ENCODE measurements at places on chromosomes 1 and 21.

DNA sequence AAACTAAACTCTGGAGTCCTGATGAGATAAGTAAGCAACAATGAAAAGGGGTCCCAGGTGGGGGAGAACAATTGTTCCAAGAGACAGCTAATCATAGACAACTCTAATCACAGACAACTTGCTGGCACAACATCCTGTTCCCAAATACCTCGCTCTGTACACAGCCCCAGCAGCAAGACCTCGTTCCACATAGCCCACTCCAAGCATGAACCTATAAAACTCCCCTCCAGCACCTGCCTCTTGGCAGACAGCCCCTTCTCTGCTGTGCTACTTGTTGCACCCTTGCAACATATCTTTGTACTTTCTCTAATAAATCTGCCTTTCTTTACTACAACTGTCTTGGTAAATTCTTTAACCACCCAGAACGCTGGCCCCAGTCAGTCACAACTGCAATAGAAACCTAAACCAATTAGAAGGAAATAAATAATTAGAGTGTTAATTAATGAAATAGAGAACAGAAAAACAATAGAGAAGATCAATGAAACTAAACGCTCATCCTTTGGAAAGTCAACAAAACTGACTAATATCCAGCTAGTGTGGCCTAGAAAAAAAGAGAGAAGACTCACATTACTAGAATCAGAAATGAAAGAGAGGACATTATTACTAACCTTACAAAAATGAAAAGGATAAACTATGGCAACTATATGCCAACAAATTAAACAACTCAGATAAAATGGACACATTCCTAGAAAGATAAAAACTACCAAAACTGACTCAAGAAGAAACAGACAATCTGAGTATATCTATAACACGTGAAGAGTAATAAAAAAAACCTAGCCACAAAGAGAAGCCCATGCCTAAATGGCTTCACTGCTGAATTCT lies 36.1 kb downstream of the LRRC40 start:
- H3K36me3 ChIP-seq = peaks cover 71% of the 10 kb centered on the region
- H3K4me1 ChIP-seq = peaks cover 13% of the 10 kb centered on the region
- H3K27me3 ChIP-seq = no peaks in the 10 kb centered on the region
- DNase-seq = no peak
- no peak overlapping the region for H3K4me3 ChIP-seq

- H3K27ac ChIP-seq = peak overlapping the region; percentile 99
- peaks cover 38% of the 10 kb centered on the region for H3K4me1 ChIP-seq
- no peaks in the 10 kb centered on the region for H3K27me3 ChIP-seq
- DNase-seq = peak; percentile 37
Measured at GRCh38 chr1:239719642-239720258, 333.4 kb downstream of the CHRM3 start.

- H3K4me1 ChIP-seq = peaks cover 13% of the 10 kb centered on the region
- H3K4me3 ChIP-seq = no peak overlapping the region
- peak overlapping the region; percentile 48 for H3K27ac ChIP-seq
Measured at GRCh38 chr1:35605071-35605866, 32.2 kb downstream of the TFAP2E start.

- peak overlapping the region; percentile 60 for H3K27ac ChIP-seq
- no peak for DNase-seq
- H3K36me3 ChIP-seq = no peaks in the 10 kb centered on the region
- H3K4me3 ChIP-seq = no peak overlapping the region
Measured at GRCh38 chr1:92973203-92973897, 12.1 kb upstream of the DIPK1A start.

- H3K27me3 ChIP-seq = no peaks in the 10 kb centered on the region
- no peaks in the 10 kb centered on the region for H3K4me1 ChIP-seq
- H3K27ac ChIP-seq = no peak overlapping the region
- no peak overlapping the region for H3K4me3 ChIP-seq
- H3K36me3 ChIP-seq = peaks cover 17% of the 10 kb centered on the region
Measured at GRCh38 chr1:62849031-62849430, 65.1 kb downstream of the ATG4C start.

DNA sequence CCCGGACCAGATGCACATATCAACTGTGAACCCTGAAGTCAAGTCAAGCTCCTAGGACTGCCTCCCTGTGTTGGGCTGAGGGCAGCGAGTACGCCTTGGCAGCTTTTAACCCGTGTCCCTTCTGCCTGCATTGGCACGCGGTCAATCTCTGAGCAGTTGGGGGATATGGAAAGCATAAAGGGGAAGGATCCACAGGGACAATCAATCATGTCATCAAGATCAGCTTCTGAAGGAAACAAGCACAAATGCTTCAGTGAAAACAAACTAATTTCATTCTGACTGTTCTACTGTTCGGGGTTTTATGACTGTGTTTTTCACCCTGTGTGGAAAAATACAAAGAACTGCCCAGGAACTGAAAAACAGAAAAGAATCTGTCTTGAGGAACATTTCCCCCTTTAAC lies 106.2 kb downstream of the RUNX1 start:
- H3K4me1 ChIP-seq = peaks cover 98% of the 10 kb centered on the region
- H3K4me3 ChIP-seq = peak overlapping the region; percentile 48
- peak; percentile 66 for DNase-seq
- H3K27me3 ChIP-seq = no peaks in the 10 kb centered on the region
- H3K27ac ChIP-seq = peak overlapping the region; percentile 97
- H3K36me3 ChIP-seq = peaks cover 8% of the 10 kb centered on the region

DNA sequence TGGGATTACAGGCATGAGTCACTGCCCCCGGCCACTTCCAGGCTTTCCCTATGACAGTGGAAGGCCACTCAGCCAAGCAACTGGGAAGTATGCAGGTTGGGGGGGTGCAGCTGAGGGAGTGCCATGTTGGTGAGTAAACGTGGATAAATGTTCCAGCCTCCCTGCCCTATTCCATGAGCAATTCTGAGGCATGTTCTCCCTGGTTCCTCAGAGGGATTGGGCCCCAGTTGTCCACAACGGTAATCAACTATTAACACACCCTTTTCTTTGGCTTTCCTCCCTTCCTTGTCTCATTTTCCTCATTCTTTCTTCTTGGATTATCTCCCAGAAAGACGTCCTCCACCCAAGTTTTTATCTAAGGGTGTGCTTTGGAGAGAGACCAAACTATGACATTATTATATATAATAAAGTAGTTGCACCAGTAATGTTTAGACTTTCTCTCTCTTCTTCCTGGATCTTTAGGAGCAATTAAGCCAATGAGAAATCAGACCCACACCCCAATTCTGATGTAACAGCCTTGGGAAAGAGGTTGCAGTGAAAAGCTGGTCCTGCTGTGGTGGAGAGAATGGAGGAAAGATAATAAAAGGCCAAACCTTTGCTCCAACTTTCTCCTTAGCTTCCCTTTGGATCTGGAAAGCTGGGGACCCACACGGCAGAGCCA lies 6.8 kb upstream of the SLAMF9 start:
- H3K27ac ChIP-seq = no peak overlapping the region
- H3K4me1 ChIP-seq = peaks cover 10% of the 10 kb centered on the region
- peaks cover 6% of the 10 kb centered on the region for H3K27me3 ChIP-seq
- H3K36me3 ChIP-seq = no peaks in the 10 kb centered on the region
- no peak for DNase-seq
- H3K4me3 ChIP-seq = no peak overlapping the region

DNA sequence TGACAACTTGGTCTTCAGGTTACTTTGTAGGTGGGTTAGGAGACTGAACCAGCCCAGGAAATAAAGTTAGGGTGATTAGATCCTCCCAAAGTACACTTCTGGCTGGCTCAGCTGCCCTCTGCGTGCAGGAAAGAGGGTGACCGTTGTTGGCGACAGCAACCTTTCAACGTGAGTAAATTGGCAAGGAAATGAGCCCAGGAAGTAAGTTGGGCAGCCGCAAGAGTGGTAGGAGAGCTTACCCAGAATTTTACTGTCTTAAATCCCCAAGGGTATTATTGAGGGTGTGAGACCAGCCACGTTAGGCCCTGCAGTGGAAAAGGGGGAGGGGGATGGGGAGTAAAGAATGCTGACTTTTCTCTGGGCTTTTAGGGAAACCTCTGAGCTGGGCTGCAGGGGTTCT lies 1.6 kb downstream of the TENT5C start:
- peaks cover 11% of the 10 kb centered on the region for H3K36me3 ChIP-seq
- DNase-seq = peak; percentile 51
- peak overlapping the region; percentile 84 for H3K4me3 ChIP-seq
- peak overlapping the region; percentile 73 for H3K27ac ChIP-seq
- peaks cover 53% of the 10 kb centered on the region for H3K4me1 ChIP-seq

- H3K27me3 ChIP-seq = no peaks in the 10 kb centered on the region
- no peak for DNase-seq
- H3K4me3 ChIP-seq = no peak overlapping the region
- peaks cover 1% of the 10 kb centered on the region for H3K36me3 ChIP-seq
- no peak overlapping the region for H3K27ac ChIP-seq
Measured at GRCh38 chr1:182035097-182035770, 26.3 kb downstream of the ZNF648 start.

DNA sequence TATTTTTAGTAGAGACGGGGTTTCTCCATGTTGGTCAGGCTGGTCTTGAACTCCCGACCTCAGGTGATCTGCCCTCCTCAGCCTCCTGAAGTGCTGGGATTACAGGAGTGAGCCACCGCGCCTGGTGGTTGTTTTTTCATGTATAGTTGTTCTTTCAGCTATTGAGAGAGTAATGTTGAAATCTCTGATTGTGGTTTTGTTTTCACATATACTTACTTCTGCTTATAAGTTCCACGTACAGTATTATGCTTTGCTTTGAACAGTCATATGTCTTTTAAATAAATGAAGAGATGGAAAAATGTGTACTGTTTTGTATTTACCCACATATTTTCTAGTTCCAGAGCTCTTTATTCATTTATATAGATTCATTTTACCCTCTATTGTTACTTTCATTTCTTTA lies 44.5 kb downstream of the MARK1 start:
- no peaks in the 10 kb centered on the region for H3K4me1 ChIP-seq
- peaks cover 9% of the 10 kb centered on the region for H3K27me3 ChIP-seq
- no peaks in the 10 kb centered on the region for H3K36me3 ChIP-seq
- no peak overlapping the region for H3K4me3 ChIP-seq
- H3K27ac ChIP-seq = no peak overlapping the region
- no peak for DNase-seq

DNA sequence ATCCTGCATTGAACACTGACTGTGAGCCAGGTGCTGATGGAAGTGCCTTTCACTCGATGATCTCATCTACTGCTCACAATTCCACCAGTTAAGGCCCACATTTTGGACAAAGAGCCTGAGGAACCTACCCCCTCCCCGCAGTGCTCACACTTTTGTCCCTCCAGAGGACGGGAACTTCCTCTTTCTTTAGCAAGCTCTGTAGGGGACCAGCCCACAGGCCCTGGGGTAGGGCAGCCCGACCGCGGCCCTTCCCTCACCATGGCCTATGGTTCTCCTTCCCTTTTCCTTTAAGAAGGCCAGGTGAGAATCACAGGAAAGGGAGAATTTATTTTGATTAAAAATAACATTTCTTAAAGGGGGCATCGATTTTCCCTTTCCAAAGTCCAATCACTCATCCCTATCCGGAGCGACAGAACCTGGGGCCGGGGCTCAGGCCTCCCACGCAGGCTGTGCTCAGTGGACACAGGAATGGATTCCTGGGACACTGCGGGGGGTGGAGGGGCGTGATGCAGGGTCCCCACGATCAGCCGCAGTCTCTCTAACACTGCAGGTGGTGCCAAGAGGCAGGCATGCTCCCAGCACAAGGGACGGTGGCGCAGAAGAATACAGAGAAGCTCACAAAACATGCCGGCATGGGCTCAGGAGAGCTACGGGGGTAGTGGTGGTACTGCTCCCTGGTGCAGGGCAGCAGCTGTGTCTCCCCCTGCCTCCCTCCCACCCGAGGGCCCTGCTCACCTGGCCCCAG lies 8.9 kb upstream of the KCNE1 start:
- no peaks in the 10 kb centered on the region for H3K27me3 ChIP-seq
- no peak overlapping the region for H3K27ac ChIP-seq
- peaks cover 40% of the 10 kb centered on the region for H3K4me1 ChIP-seq
- H3K36me3 ChIP-seq = peaks cover 51% of the 10 kb centered on the region

- no peak overlapping the region for H3K27ac ChIP-seq
- H3K4me3 ChIP-seq = no peak overlapping the region
- no peaks in the 10 kb centered on the region for H3K36me3 ChIP-seq
- DNase-seq = no peak
Measured at GRCh38 chr1:177209357-177209756, 38.6 kb downstream of the BRINP2 start.

- no peaks in the 10 kb centered on the region for H3K4me1 ChIP-seq
- DNase-seq = no peak
- H3K27me3 ChIP-seq = peaks cover 9% of the 10 kb centered on the region
- H3K27ac ChIP-seq = no peak overlapping the region
- no peak overlapping the region for H3K4me3 ChIP-seq
- no peaks in the 10 kb centered on the region for H3K36me3 ChIP-seq
Measured at GRCh38 chr1:160007577-160008200, 24.1 kb downstream of the PIGM start.

GRCh38 chr1:1969505-1969900 lies 34.1 kb downstream of the CFAP74 start:
- no peak overlapping the region for H3K27ac ChIP-seq
- H3K4me1 ChIP-seq = no peaks in the 10 kb centered on the region
- H3K4me3 ChIP-seq = no peak overlapping the region
- no peak for DNase-seq
- H3K27me3 ChIP-seq = peaks cover 6% of the 10 kb centered on the region

DNA sequence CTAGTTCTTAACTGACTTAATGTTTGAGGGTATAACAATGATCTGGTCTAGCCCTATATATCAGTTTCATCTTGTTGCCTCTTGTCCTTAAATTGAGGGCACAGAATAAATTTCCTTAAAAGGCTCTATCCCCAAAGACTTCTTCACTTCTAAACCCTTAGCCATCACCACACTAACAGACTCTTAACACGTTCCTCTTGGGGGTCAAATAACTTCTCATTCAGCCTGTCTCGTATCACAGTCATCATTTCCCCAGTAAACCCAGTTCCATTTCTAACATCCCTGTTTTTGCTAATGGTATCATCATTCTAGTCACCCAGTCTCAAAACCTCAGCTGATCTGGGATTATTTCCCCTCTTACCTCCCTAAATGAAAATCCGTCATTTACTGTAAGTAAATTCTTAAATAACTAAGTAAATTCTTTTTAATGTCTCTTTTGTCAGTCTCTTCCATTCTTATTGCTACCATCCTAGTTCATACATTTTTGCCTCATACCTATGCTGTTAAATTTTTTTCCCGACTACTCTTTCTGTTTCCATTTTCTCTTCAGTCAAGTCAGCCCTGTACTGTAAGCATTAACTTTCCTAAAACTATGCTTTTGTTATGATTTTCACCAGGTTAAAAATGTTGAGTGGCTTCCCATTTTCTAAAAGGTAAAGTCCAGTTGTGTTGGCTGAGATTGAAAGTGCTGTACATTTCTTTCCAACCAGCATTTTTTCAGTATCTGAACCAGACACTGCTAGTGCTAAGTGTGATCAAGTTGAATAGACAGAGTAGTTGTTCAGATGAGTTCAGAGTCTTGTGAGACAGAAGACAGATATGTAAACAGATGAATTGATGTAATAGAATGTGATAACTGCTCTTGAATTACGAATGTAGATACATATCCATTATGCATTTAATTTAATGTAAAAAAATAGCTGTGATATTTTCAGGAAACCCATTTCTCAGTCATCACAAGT lies 6.9 kb downstream of the CTTNBP2NL start:
- no peak overlapping the region for H3K4me3 ChIP-seq
- H3K36me3 ChIP-seq = no peaks in the 10 kb centered on the region

Data from activated T-cell treated with anti-CD3 and anti-CD28 coated beads, Interleukin-2, amount 50 U/mL, for 24 hours (primary cell).